ENCODE measurements at places on chromosomes 11 and 22.

DNA sequence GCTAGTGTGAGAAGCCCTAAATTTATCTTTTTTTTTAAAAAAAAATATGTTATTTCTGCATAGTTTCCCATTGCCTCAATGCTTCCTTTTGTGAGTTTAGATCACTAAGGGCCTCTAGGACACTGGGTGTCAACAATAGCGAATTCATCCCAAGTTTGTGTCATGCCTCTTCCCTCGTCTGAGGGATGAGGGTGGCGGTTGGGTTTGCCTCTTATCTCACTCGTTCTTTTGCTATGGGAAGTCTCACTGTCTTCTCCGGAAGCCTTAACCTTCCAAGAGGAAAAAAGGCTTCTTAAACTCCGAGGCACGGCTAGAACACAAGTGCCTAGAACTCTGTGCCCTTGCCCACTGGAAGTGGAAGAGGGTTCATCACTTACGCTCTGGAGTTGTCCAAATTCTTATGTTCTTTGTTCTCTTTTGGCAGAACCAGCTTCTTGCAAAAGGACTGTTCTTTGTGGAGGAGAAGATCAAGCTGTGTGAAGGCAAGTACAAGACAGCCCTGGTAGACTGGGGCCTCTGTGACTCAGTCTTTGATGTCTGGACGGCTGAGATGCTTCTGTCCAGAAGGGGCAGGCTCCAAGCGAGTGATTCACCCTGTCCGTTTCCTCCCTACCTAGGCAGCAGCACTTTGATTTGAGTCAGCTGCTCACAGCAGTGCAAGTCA, 78.5 kb downstream of the TRAF6 start:
- H3K4me3 ChIP-seq, result no peak overlapping the region
- H3K27me3 ChIP-seq, result peaks cover 53% of the 10 kb centered on the region
- peaks cover 22% of the 10 kb centered on the region for H3K4me1 ChIP-seq
- peak; percentile 84 for DNase-seq
- H3K36me3 ChIP-seq, result no peaks in the 10 kb centered on the region
- no peak overlapping the region for H3K27ac ChIP-seq

- H3K27me3 ChIP-seq, result no peaks in the 10 kb centered on the region
- no peak overlapping the region for H3K27ac ChIP-seq
- no peak overlapping the region for H3K4me3 ChIP-seq
- no peaks in the 10 kb centered on the region for H3K36me3 ChIP-seq
These were observed 36.1 kb downstream of the RPUSD4 start for GRCh38 chr11:126175393-126175792.

DNA sequence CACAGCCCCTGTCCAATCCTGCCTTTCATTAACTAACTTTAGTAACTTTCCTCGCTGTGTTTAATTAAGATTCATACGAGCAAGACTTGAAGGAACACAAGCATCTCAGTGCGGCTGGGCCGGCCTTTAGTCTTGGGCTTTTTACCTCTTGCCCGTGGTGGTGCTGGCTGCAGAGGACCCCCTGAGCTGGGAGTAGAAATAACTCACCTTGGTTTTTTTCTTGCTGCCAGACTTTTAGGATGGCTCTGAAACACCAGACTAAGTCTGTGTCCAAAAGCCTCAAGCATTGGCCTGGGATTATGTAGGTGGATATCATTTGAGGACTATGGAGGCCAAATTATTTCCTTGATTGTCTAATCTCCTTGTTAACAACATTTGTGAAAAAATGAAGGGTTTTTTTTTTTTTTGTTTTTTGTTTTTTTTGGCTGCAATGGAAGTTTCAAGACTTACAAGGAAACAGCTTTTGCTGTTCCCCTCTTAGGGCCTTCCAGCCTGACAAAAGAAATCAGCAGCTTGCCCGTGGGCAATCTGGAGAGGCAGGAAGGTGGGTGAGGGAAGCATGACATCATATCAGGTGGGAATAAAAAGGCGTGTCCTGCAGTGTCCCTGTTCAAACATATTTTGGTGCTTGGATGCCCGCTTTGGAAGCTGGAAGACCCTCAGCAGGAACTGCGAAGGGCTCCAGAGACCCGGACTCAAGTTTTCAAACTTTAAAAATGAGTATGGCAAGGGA, 44.0 kb downstream of the SMIM38 start:
- no peaks in the 10 kb centered on the region for H3K36me3 ChIP-seq
- H3K4me1 ChIP-seq, result no peaks in the 10 kb centered on the region
- no peak overlapping the region for H3K27ac ChIP-seq
- H3K27me3 ChIP-seq, result no peaks in the 10 kb centered on the region
- H3K4me3 ChIP-seq, result no peak overlapping the region

GRCh38 chr11:1354125-1354938, 35.4 kb upstream of the BRSK2 start:
- H3K4me1 ChIP-seq, result no peaks in the 10 kb centered on the region
- no peak overlapping the region for H3K27ac ChIP-seq
- H3K27me3 ChIP-seq, result no peaks in the 10 kb centered on the region

- DNase-seq, result peak; percentile 54
- peak overlapping the region; percentile 69 for H3K27ac ChIP-seq
- H3K4me3 ChIP-seq, result peak overlapping the region; percentile 45
- H3K36me3 ChIP-seq, result no peaks in the 10 kb centered on the region
- peaks cover 21% of the 10 kb centered on the region for H3K4me1 ChIP-seq
- no peaks in the 10 kb centered on the region for H3K27me3 ChIP-seq
These were observed 67.7 kb downstream of the BCL2L13 start for GRCh38 chr22:17705951-17706900.

- H3K27ac ChIP-seq, result no peak overlapping the region
- H3K4me3 ChIP-seq, result no peak overlapping the region
- no peaks in the 10 kb centered on the region for H3K4me1 ChIP-seq
- DNase-seq, result no peak
- peaks cover 46% of the 10 kb centered on the region for H3K27me3 ChIP-seq
- no peaks in the 10 kb centered on the region for H3K36me3 ChIP-seq
These were observed 23.1 kb upstream of the CHST1 start for GRCh38 chr11:45688472-45689033.

GRCh38 chr22:50018608-50019285, 6.2 kb upstream of the IL17REL start:
- no peaks in the 10 kb centered on the region for H3K27me3 ChIP-seq
- no peak overlapping the region for H3K4me3 ChIP-seq
- DNase-seq, result no peak
- peaks cover 8% of the 10 kb centered on the region for H3K4me1 ChIP-seq

DNA sequence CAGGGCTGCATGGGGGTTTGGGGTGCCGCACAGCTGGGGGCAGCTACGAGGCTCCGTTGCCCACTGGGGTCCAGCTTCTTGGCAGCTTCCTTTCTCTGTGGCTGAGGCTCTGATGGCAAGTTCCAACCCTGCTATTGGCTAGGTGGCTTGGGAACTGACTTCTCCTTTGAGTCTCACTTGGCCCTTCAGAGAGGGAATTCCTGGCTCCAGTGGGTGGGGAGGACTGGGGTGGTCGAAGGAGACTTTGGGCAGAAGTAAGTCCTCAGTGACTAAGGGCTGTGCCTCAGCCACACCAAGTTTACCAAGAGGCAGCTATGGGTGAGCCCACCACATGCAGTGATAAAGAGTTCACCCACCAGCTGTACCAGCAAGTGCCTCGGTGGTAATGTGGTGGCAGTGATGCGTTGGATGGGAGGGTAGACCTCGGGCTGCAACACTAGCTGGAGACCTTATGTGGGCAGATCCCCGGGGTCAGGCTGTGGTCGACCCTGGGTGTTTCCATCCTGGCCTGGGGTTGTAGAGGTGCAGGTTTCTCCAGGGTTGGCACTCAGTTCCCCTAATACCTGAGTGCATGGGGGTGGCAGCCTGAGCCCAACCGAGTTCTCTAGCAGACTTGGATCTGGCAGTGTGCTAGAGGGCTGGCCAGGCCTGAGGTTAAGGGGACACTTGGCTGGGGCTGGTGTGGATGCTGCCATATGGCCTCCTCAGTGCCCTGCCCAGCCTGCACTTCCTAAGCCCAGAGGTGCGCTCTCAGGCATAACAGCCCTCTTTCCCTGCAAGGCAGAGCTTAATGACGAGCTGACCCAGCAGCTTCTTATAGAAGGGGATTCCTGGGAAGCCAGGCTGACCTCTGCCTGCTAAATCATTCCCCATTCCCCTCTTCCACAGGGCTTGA, 197.0 kb upstream of the CADM1 start:
- H3K27me3 ChIP-seq, result no peaks in the 10 kb centered on the region
- no peaks in the 10 kb centered on the region for H3K4me1 ChIP-seq

DNA sequence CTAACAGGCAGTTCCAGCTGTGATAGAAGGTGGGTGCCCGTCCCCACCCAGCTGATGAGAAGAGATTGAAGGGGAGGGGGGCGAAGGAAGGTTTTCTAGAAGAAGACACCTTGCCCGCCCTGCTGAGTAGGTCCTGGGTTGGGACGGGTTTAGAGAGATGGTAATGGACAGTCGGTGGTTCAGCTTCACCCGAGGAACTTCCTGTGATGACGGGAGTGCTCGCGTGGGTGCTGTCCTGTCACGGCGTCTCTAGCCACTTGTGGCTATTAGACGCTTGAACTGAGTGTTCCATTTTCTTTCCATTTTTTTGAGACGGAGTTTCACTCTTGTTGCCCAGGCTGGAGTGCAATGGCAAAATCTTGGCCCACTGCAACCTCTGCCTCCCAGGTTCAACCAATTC, 27.6 kb upstream of the MGAT3 start:
- H3K4me1 ChIP-seq, result peaks cover 10% of the 10 kb centered on the region
- H3K4me3 ChIP-seq, result no peak overlapping the region
- peaks cover 12% of the 10 kb centered on the region for H3K36me3 ChIP-seq
- DNase-seq, result no peak
- H3K27ac ChIP-seq, result 0 out of 2 replicates have a peak overlapping the region, but pooled peaks have one; percentile 24

DNA sequence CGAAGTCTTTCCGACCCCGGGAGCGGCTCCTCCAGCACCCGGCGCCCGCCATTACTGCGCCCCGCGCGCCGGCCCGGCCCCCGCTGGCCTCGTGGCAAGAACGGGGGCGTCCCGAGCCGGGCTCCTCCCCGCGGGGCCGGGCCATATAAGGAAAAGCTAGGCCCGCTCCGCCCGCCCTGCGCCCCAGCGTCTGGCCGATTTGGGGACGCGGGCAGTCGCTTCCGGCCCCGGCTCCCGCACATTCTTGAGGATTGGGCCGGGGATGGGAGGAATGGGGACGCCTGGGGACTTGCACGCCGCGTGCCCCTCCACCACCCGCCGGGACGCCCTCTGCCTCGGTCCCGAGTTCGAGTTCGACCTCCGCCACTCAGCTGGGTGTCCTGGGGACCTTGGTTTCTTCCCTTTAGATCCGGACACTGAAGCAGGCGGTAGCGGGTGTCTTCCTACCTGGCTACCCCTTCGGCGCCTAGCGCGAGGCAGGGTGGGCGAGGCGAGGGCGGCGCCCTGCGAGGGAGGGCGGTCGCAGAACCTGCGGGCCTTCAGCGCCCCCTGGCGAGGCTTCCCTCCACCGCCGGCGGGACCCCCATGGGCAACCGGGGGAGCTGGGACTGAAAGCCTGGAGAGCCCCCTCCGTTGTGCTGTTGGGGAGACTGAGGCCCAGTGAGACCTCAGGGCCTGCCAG, 3.8 kb downstream of the SMTN start:
- no peaks in the 10 kb centered on the region for H3K27me3 ChIP-seq
- H3K36me3 ChIP-seq, result peaks cover 15% of the 10 kb centered on the region
- H3K4me3 ChIP-seq, result peak overlapping the region; percentile 80

GRCh38 chr11:87263979-87264378, 226.2 kb downstream of the TMEM135 start:
- H3K4me3 ChIP-seq, result no peak overlapping the region
- H3K27ac ChIP-seq, result no peak overlapping the region
- no peaks in the 10 kb centered on the region for H3K36me3 ChIP-seq
- H3K27me3 ChIP-seq, result no peaks in the 10 kb centered on the region
- DNase-seq, result no peak

GRCh38 chr11:92941676-92942571, 27.5 kb upstream of the MTNR1B start:
- H3K27me3 ChIP-seq, result no peaks in the 10 kb centered on the region
- peak; percentile 18 for DNase-seq
- no peaks in the 10 kb centered on the region for H3K36me3 ChIP-seq
- H3K4me1 ChIP-seq, result no peaks in the 10 kb centered on the region

GRCh38 chr22:48658246-48658645, 1169.4 kb downstream of the BRD1 start:
- no peak for DNase-seq
- no peak overlapping the region for H3K4me3 ChIP-seq
- no peaks in the 10 kb centered on the region for H3K4me1 ChIP-seq
- no peak overlapping the region for H3K27ac ChIP-seq
- H3K36me3 ChIP-seq, result no peaks in the 10 kb centered on the region

DNA sequence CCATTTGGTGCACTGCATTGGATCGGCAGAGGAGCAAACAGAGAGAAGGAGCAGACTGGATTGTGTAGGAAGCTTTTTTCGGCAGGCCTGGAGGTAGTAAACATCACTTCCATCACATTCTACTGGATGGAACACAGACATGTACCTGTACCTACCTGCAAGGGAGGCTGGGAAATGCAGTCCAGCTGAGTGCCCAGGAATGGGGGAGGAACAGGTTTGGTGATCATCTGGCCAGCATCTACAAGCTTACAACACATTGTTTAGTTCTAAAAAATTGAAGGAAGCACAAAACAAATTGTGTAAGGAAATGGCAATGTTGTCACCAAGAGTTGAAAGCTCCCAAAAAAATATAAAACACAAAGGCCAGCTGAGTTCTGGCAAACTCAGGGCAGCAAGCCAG, 19.1 kb downstream of the SMIM38 start:
- no peaks in the 10 kb centered on the region for H3K36me3 ChIP-seq
- no peak overlapping the region for H3K27ac ChIP-seq
- no peak overlapping the region for H3K4me3 ChIP-seq
- no peak for DNase-seq
- no peaks in the 10 kb centered on the region for H3K27me3 ChIP-seq

- no peaks in the 10 kb centered on the region for H3K36me3 ChIP-seq
- peaks cover 69% of the 10 kb centered on the region for H3K27me3 ChIP-seq
- no peak for DNase-seq
- no peak overlapping the region for H3K27ac ChIP-seq
- H3K4me3 ChIP-seq, result no peak overlapping the region
- no peaks in the 10 kb centered on the region for H3K4me1 ChIP-seq
These were observed 3.4 kb downstream of the BSX start for GRCh38 chr11:122978299-122978620.

GRCh38 chr11:66324664-66325063, 7.8 kb upstream of the CD248 start:
- H3K4me1 ChIP-seq, result peaks cover 51% of the 10 kb centered on the region
- no peaks in the 10 kb centered on the region for H3K27me3 ChIP-seq
- H3K36me3 ChIP-seq, result no peaks in the 10 kb centered on the region
- H3K27ac ChIP-seq, result no peak overlapping the region

DNA sequence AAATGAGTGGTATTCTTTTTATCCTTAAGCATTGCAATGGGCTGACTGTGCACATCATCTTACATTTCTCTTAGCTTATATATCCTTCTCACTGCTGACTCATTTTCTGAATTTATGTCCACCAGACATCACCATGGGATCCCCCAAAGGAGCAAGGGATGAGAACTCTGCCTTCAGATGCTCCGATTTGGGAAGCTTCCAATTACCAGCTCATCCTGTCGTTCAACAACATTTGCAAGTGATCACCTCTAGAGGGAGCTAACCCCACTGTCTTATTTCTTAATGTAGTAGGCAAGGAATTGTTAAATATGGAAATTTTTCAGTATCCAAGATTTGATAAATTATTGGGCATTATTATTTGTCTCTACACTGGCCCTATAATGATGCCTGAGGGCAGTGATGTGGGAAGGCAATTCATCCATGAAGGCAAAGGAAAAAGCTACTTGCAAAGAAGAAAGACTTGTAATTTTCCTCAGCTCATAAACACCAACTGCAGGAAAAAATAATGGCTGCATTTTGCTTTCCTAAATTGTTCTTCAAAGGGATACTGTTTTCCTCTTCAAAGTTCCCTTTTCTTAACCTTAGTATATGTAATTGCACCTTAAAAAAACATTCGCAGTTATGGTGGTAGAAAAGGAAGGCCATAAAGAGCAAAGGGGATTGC, 102.4 kb upstream of the FSHB start:
- H3K27me3 ChIP-seq, result no peaks in the 10 kb centered on the region
- no peaks in the 10 kb centered on the region for H3K4me1 ChIP-seq
- DNase-seq, result peak; percentile 12
- H3K36me3 ChIP-seq, result no peaks in the 10 kb centered on the region

- no peak overlapping the region for H3K4me3 ChIP-seq
- no peak for DNase-seq
- H3K4me1 ChIP-seq, result no peaks in the 10 kb centered on the region
- H3K27ac ChIP-seq, result no peak overlapping the region
- no peaks in the 10 kb centered on the region for H3K36me3 ChIP-seq
These were observed 1066.9 kb downstream of the DLG2 start for GRCh38 chr11:84560206-84560605.

Measured in HCT116 (cell line).